ENCODE measurements at places on chromosomes 3 and 15.

GRCh38 chr3:185594073-185594472 lies 8.0 kb downstream of the SENP2 start:
- no peak for DNase-seq

GRCh38 chr3:187188931-187189330 lies 8.4 kb upstream of the RTP1 start:
- no peak for DNase-seq

DNA sequence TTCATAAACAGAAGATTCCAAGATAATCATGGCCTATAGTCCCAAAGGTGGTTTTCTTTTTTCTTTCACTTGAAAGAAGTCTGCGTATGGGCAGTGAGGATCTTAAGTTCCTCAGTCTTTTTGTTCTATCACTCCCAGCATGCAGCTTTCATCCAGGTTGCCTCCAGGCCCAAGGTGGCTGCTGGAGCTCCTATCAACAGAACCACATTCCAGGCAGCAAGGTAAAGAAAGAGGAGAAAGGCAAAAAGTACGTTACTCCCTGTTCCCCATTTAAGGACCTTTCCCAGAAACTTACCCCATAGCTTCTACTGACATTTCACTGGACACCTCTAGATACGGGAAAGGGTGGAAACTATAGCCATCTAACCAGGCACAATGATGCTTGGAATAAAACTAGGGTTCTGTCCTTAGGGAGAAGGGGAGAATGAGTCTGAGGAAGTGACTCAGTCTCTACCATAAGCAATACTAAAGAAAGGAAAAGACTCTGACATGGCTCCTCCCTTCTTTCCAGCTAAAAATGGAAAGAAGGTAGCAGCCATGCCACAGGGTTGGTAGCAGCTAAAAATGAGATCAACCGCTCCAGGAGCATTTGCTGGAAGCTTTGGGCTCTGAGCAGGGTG lies 313.9 kb upstream of the NR2E3 start:
- no peak for DNase-seq

- no peak for DNase-seq
Observed at GRCh38 chr3:49747792-49748480, 24.2 kb upstream of the GMPPB start.

- no peak for DNase-seq
Observed at GRCh38 chr15:31585240-31585639, 258.6 kb downstream of the KLF13 start.

GRCh38 chr3:123272547-123272946 lies 70.8 kb downstream of the SEC22A start:
- no peak for DNase-seq

DNA sequence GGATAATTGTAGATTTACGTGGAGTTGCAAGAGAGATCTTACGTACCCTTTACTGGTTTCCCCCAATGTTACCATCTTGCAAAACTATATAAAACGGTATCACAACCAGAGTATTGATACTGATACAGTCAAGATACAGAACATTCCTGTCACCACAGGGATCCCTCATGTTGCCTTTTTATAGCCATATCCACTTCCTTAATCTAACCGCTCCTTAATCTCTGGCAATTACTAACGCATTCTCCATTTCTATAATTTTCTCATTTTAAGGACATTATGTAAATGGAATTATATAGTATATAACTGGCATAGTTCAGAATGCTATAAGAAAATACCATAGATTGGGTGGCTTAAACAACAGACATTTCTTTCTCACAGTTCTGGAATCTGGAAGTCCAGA lies 61.1 kb downstream of the SEC22A start:
- no peak for DNase-seq

DNA sequence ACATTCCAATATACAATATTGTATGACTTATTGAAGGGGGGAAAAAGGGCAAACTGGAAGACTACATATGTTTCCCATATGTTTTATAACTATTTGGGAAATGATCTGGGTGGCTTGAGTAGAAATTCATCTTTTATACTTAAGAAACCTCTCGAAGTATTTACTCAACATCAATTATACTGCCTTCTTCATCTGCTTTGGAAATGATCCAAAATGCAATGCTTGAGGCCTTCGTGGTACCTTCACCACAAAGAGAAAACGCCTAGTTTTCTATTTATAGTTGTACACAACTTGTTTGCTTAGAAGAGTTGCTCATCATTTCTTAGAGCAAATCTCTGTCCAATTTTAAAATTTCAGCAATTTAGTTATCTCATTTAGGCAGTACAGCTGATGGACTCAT lies 18.8 kb downstream of the ACKR4 start:
- DNase-seq = no peak

DNA sequence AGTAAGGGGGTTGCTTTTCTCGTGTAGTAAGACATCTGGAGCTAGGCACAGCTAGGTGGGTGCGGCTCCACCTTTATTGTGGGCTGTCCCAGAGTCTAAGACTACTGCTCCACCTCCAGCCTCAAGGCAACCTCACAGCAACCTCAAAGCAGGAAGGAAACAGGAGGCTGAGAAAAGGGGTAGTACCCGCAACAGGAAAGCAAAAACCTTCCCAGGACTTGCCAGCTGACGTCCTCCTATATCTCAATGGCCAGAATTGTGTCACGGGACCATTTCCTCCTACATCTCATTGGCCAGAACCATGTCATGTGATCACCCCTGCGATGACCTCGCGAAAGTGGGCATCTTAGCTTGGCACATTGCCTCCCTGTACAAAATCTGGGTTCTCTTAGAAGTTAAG lies 4.3 kb upstream of the GPR160 start:
- peak; percentile 73 for DNase-seq
